AG10803 (cell line): ENCODE measurements at places on chromosomes 6 and 20.

- no peak for DNase-seq
Observed at GRCh38 chr6:42933205-42933604, 3.9 kb downstream of the CNPY3 start.

DNA sequence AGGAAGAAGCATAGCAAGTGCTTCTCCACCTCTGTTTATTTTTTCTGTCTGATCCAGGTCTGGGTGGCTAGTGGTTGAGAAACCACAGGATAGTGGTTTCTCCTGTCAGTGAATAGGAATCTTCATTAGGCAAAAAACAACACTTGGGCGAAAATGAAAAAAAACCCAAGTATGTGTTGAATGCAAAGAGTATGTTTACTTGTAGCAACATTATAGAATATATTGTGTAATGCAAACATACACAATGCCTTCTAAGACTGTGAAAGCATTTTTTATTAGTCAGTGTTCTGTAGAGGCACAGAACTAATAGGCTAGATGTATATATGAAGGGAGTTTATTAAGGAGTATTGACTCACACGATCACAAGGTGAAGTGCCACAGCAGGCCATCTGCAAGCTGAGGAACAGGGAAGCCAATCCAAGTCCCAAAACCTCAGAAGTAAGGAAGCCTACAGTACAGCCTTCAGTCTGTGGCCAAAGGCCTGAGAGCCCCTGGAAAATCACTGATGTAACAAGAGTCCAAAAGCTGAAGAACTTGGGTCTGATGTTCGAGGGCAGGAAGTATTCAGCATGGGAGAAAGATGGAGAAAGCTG is 111.1 kb downstream of the UST start:
- peak; percentile 94 for DNase-seq

GRCh38 chr20:60480950-60481742 is 522.9 kb downstream of the CDH26 start:
- DNase-seq: no peak

- no peak for DNase-seq
Observed at GRCh38 chr20:51680067-51680749, 88.0 kb downstream of the ATP9A start.

DNA sequence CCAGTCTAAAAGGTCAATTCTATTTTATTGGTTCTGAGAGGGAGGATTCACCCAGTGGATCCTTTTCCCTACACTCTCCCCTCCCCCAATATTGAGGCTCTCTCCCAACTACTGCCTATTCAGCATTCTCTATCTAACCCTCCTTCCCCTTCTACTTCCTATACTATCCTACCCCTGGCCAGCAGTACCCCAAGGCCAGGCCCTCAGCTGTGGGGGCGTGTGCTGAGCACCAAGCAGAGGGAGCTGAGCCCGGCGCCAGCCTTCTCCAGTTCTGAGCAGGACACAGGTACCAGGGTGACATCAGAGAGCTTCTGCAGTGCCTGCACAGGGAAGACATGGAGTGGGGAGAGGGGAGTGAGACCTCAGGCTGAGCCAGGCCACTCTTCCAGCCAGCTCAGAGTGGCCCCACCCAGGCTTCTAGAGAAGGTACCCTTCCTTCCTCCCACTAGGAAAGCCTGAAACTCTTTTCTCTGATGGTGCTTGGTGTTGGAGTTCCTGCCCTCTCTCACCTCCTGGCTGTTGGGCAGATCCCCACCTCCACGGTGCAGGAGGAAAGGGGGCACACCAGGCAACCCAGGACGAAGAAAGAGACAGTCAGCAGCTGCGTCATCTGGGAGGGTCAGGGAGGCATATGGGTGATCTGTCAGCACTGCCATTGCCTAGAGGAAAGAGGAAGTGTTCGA is 1.9 kb downstream of the DDAH2 start:
- DNase-seq: no peak

DNA sequence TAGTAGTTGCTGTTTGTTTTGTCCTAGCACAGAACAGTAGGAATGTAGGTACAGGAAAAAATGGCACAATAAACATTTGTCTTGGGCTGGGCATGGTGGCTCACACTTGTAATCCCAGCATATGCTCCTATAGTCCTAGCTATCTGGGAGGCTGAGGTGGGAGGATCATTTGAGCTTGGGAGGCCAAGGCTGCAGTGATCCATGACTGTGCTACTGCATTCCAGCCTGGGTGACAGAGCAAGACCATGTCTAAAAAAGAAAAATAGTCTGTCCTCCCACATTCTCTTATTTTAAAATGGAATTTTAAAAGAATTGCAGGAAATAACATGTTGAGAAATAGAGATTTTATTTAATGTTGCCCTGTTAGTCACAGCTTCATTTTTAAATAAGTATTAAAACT is 87.8 kb downstream of the ANKRD6 start:
- DNase-seq: no peak

DNA sequence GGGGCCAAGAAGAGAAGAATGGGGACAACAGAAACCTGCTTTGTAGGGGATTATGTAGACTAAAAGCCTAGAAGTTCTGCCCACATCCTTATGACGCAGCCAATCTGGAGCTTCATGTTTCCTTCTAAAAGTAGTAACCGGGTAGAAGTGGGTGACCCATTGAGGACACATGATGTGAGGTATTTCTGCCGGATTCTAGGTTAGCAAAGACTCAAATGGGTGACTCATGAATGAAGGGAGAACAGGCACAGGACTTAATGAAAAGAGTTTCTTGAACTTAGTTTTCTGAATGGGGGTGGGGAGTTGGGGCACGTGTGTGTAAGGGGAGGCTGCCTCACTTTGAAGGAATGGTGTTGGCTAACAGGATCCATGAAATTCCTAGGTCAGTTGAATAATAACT is 68.8 kb downstream of the CDS2 start:
- peak; percentile 53 for DNase-seq

DNA sequence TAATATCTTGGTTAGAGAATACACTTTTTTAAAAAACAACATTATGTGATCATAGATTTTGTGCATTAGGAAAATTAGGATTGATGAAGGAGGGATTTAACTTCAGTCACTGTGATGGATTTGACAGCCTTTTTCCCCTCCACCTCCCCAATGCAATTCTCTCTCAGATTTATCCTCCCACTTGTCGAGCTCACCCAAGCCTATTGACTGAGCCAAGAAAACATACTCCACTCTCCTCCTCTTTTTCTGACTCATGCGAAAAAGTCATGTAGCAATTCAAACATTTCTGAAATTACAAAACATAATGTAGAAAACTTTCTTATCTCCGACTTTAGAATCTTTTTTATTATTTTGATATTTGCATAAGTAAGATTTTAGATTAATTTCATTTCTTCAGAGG is 24.1 kb downstream of the KLHL32 start:
- DNase-seq: no peak

- DNase-seq: peak; percentile 84
Observed at GRCh38 chr6:116118608-116119007, 7.3 kb downstream of the COL10A1 start.

- no peak for DNase-seq
Observed at GRCh38 chr6:20814494-20814893, 280.2 kb downstream of the CDKAL1 start.

DNA sequence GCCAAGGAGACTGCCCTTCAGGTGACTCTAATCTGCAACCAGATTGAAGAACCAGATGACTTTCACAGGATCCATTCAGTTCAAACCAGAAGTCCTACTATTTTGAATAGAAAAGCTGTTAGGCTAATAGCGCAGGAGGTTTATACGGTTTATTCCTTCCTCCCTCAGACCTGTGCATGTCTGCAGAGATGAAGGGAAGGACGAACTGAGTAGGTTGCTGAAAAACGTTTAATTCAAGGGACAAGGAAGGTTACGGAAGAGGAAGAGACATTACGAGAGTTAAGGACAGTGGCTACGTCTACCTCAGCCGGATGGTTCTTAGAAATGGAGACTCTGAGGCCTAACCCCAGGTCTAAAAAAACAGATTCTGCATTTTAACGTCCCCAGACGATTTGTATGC is 978 bp downstream of the AURKA start:
- DNase-seq: no peak

DNA sequence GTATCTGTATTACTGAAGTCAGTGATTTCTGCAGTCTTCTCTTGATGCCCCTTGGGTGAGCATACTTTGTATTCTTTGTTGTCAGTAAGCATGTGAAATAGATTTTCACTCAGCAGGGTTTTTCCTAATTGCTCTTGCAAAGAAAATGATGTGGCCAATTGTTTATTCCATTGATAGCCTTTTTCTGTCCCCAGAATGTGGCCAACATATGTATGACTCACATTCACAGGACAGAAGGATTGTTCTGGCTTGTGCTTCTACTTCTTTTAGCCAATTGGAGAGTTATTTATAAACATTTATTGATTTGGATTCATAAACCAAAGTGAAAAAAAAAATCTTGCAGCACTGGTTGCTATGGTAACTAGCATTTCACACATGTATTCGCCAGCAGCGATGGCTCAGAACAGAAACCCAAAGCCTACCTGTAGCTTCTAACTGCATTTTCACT is 54.4 kb upstream of the RBM24 start:
- DNase-seq: peak; percentile 40

DNA sequence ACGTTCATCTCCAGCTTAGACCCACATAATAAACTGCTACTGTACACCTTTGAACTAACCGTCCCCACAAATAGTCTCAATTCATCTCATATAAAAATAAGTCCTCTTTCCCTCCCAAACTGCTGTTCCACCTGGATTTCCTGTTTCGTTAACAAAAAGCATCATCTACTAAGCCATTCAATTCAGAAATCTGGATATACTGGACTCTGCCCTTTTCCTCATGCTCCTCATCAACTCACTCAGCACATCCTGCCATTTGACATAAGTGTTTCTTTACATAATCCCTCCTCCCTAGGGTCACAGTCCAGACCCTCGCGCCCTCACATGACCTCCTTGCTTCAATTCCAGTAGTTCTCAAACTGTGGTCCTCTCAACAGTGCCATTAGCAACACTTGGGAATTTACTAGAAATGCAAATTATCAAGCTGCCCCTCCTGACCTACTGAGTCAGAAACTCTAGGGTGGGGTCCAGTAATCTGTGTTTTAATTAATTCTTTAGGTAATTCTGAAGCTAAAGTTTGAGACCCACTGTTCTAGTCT is 4.5 kb downstream of the MKKS start:
- no peak for DNase-seq

DNA sequence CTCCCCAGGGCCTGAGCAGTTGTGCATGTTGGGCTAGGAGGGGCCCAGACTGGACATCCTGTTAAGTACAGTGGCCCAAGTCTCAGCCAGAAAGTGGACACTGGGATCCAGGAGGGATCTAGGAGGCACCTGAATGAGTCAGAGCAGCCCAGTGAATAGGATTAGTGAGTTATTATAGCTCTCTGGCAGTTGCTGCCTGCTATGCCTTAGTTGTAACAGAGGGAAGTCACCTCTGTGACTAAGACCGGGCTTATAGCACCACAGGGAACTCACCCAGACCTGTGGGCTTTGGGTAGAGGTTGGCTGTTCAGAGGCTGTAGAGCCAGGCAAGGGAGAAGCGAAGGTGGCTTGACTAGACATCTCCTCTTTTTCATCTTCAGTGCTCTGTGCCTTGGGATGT is 39.0 kb upstream of the AAR2 start:
- DNase-seq: no peak

- peak; percentile 44 for DNase-seq
Observed at GRCh38 chr6:133804265-133804664, 84.6 kb upstream of the TCF21 start.

DNA sequence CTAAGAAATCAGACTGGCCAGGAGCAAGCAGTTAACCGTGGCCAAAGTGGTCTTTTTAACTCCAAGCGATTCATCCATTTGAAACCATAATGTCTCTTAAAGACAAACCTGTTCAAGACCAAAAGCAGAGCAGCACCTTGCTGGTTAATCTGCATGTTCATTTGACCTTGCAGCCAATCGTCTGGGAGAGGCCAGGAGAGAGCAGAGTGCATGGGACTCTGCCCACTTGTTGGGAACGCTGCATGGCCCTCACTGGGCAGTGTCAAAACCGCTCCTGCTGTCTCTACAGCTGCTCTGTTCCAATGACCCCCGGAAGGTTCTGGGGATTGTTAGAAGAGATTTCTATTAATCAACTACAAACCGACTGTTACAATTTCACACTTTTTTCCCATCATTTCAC is 79.6 kb downstream of the OLIG3 start:
- no peak for DNase-seq

DNA sequence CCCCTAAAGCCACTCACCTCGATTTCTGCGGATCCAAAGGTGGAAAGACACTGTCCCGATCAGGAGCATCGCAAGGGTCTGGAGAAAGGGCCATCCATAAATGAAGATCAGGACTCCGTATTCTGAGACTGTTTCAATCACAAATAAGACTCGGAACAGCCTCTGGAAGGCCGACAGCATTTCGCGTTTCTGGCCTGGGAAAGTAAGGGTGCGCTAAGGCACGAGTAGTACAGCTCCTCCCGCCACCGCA is 44.6 kb downstream of the DPPA5 start:
- DNase-seq: no peak

- DNase-seq: no peak
Observed at GRCh38 chr6:4380881-4381281, 245.5 kb upstream of the ECI2 start.

GRCh38 chr6:144195671-144196270 is 45.5 kb downstream of the STX11 start:
- peak; percentile 33 for DNase-seq

DNA sequence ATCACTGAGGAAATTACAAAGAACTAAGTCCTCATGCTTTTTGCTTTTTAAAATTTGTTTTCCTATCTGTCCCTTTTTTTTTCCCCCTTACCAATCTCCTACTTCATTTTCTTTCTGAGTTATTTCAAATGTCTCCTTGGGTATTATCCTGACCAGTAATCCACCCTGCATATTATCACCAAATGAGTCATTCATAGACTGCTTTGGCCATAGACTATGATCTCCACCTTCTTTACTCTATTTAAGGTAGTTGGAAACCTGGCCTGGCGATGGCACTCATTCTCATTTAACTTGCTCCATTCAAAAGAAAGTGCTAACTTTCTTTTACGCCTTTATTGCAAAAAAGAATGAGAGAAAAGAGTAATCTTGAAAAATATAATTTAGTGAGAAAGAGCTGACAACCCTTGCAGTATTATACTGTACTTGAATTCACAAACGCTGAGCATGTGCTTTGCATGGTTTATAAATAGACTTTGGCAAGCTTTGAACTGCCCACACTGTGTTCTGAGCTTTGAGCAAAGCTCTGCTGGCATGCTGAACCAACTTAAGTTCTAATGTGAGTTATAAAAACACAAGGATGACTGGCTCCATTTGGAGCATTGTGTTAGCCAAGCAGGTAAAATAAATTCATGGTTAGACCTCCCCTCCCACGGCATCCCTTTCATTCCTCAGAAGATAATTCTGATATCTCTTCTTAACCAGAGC is 198.9 kb downstream of the NKAIN2 start:
- DNase-seq: no peak

- no peak for DNase-seq
Observed at GRCh38 chr6:121652223-121652622, 216.8 kb downstream of the GJA1 start.

GRCh38 chr6:56517155-56517745 is 125.4 kb downstream of the DST start:
- DNase-seq: peak; percentile 69

GRCh38 chr20:38393259-38393658 is 41.9 kb downstream of the SNHG17 start:
- DNase-seq: no peak
